ENCODE measurements at places on chromosomes 5 and 9.

GRCh38 chr9:16442622-16443021 is 427.8 kb downstream of the BNC2 start:
- no peak for DNase-seq

DNA sequence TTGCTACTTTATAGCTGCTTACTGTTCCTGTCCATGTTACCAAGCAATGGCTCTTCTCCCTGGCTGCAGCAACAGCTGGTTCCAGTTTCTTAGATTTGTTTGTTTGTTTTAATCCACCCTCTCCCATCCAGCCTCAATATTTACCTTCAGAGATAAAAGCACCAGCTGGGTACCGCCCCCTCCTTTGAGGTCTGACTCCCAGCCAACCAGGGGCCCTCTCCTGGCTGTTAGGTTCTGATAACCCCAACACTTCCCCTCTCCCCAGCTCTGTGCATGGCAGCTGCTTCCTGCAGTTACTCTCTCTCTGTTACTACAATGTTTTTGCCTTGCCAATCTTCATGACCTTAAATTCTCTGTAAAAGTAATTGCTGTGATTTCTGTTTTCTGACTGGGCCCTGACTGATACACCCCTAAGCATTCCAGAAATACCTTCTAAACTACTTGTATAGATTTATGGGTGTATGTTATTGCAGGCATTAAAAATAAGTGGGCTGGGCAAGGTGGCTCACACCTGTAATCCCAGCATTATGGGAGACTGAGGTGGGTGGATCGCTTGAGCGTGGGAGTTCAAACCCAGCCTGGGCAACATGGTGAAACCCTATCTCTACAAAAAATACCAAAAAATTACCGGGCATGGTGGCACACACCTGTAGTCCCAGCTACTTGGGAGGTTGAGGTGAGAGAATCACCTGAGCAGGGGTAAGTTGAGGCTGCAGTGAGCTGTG is 2.6 kb upstream of the GCNT1 start:
- DNase-seq: peak; percentile 92

DNA sequence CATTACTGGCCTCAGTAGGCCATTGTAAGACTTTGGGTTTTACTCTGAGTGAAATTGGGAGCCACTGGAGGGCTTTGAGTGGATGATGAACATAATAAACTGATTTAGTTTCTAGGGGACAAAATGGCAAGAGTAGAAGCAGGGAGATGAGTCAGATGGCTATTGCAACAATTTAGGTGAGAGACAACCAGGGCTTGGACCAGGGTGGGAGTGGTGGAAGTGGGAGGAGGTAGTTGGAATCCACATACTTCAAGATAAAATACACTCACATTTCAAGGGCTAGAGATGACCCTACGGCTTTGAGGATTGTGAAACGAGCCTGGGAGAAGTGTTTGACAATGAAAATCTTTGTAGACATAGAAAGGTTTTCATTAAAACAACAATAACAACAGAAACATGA is 136.3 kb downstream of the ACTBL2 start:
- DNase-seq: no peak

GRCh38 chr5:27594141-27594540 is 555.8 kb upstream of the CDH9 start:
- DNase-seq: peak; percentile 8

- no peak for DNase-seq
These were observed 18.8 kb upstream of the ALDH1B1 start for GRCh38 chr9:38373679-38374078.

- DNase-seq: peak; percentile 94
These were observed 9.6 kb downstream of the PSIP1 start for GRCh38 chr9:15501179-15501578.

DNA sequence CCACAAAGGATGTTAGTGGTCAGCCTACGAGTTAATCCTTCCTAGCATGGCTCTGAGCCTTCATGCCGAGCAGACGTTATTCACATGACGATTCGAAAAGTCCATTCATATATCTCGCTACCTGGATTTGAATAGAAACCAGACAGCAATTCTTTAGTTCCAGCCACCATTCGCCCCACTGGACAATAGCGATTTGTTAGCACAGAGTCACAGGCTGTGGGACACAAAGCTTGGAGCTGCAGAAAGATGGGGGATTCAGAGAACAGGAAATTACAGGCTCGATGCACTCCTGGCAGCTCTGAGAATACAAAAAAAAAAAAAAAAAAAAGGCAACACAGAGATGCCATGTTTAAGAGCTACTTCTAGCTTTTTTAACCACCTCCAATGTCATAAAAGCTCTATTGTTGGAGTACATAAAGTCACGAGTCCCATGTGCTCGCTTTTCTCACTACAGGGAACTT is 110.7 kb downstream of the NR6A1 start:
- DNase-seq: peak; percentile 74

- no peak for DNase-seq
These were observed 19.1 kb downstream of the CAMSAP1 start for GRCh38 chr9:135888126-135888765.

- no peak for DNase-seq
These were observed 168.5 kb upstream of the TARS1 start for GRCh38 chr5:33272288-33272687.

- DNase-seq: no peak
These were observed 10.9 kb downstream of the ZNF622 start for GRCh38 chr5:16454686-16455085.

- no peak for DNase-seq
These were observed 251.2 kb downstream of the CHSY3 start for GRCh38 chr5:130155345-130156011.

DNA sequence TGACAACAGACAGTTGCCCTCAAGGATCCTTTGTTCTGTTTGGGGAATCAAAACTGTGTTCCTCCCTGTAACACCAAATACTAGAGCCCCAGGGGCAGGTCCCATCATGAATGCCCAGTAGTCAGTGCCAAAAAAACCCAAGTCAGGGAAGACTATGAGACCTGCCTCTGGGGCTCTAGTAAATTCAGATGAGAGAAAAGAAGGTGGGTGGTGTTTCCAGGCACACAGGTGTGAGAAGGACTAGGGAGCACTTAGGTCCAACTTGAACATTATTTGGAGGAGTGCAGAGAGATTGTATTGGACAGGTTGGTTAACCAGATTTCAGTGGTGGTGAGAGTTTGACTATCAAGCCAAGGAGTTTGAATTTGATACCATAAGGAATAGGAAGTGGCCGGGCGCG is 52.0 kb downstream of the SLC22A5 start:
- DNase-seq: no peak

DNA sequence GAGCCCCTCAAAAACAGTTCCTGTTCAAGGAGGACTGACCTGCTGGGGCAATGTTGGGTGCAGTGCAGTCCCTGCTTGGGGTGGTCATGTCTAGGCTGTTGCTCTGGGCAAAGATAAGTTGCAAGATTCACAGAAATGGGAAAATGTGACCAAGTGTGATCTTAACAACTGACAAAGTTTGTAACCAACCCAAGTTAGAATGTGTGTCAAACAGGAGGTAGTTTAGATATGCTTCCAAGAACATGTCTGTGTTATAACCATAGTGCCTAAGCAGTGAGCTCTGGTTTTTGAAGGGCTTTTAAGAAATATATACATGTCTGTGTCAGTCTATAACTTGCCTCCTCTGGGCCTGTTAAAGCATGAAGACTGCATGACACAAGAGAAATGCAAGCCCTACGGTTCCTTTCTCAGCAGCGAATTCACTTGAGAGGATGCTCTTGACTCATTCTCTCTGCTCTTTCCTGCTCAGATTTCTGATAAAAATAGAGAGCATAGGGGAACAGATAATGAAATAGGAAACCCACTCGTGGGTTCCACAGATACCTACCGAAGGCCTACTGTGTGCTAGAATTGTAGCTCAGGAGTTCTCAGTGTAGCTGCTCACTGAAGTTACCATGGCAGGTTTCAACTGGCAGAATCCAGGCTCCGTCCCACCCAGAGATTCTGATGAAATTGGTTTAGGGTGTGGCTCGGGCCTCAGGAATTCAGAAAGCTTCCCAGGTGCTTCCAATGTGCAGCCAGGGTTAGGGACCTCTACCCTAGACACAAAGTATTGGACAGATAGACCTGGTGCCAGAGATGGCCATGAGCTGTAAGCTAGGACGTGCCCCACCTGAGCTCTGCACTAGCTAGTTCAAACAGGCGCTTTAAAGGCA is 52.4 kb downstream of the ARHGEF37 start:
- DNase-seq: no peak

DNA sequence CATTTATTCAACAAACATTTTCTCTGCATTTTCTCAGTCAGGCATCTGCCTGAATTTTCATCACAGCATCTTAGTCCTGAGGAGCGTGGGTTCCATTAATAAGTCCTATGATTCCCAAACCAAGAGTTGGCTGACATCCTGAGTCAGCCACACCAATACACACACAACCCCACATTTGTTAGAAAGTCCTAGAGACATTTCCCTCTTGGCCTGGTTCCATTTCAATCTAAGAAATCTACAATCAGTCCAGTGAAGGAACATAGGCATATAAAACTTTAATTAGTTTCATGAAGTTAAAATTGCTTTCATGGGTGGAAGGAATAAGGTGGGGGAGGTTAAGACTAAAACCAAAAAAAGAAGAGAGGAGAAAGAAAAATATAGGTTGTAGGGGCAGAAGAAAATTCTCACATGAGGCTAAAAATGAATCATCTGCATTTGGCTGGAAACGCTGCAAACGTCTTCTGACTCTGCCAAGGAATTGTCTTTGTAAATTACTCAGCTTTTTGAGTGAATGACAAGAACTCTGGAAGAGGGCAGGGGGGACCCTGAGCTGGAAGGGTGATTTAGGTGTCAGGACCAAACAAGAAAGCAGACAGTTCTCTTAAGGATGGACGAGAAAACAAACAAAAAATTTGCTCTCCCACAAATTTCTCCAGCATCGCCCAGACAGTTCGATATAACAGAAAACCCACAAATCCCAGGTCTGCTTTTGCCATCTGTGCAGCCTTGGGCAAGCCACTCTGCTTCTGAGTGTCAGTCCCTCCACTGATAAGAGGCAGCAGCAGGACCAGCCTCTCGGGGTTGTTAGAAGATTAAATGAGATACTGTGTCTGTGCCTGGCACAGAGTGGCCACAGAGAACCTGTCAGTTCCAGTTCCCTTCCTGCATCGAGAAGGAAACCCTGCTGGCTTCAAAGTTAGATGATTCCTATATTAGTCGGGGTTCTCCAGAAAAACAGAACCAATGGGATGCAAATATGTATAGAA is 289.7 kb downstream of the CDK5RAP2 start:
- DNase-seq: no peak

GRCh38 chr9:34559624-34560455 is 29.7 kb downstream of the CNTFR start:
- no peak for DNase-seq

DNA sequence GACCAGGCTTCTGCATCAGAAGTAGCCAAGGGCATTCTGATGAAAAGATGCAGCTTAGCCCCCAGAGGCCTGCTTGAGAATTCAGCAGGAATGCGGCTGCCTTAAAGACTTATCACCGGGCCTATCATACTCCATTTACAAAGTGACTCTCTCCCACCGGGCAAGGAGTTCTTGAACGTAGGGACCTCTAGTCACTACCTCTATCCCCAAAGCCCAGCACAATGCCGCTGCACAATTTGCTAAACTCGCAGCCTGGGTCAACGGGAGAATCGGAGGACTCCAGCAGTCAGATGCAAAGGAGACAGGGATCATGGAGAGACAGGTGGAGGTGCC is 661 bp downstream of the PDCL start:
- no peak for DNase-seq

GRCh38 chr5:136420168-136420898 is 55.0 kb upstream of the TRPC7 start:
- DNase-seq: peak; percentile 56

- DNase-seq: no peak
These were observed 68.0 kb upstream of the C6 start for GRCh38 chr5:41281215-41281810.

- DNase-seq: no peak
These were observed 26.9 kb downstream of the CSNK1G3 start for GRCh38 chr5:123538670-123539459.

DNA sequence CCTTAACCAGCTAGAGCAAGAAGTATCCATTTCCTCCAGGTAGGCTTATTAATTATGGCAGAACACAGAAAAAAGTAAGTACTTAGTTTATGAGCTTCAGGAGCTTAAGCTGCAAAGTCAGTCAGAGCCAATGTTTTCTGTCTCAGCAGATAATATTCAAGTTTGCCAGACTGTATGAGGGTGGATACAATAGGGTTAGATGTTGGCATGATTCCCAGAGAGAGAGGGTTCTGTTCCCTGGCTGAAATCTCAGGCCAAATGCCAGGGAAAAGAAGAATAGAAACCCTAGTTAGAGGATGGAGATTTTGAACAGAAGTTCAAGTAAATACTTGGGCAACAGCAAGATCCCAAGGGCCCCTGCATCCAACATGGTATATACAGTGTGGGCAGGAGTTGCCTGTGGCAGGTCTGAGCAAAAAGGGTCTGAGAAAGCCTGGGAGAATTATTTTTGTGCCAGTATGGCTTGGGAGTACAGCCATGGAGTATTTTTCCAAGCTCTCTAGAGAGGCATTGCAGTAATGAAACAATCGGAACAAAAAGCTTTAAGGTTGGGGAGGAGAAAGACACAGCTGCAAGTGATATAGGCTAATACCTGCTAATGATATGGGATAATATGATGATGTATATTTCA is 31.0 kb upstream of the ISOC1 start:
- no peak for DNase-seq

- DNase-seq: peak; percentile 32
These were observed 30.3 kb downstream of the FGF1 start for GRCh38 chr5:142655339-142656267.

DNA sequence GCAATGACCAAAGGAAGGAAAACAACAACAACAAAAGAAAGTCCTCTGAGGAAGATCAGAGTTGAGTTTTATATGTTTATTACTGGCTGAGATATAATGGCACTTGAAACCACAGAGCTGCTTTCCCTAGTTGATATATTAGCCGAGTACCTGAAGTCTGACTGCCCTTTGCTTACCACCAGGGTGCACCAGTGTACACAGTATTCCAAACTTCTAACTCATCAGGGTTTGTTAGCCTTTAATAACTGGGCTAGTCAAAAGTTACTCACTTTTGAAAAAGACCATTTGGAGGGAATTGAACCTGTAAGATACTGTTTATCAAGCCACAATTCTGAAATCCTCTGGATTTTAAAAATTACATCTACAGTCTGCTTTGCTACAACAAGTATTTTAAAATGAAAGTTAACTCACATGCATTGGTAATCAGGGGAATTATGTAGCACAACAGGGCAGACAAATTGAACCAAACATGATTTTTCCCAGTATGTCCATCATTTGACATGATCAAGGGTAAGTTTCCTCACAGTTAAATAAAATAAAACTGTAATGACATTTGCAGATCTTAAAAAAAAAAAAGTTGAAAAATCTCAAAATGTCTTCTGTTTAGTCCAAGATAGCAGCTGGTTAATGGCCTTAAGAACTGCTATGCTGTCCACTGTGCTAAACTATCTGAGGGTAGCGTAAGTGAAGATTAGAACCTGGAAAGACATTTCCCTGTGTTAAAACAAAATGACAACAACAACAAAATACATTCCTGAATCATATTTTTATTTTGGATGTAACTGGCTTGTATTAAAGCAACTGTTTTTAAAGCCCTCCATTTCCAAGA is 57.3 kb upstream of the C6 start:
- peak; percentile 13 for DNase-seq

DNA sequence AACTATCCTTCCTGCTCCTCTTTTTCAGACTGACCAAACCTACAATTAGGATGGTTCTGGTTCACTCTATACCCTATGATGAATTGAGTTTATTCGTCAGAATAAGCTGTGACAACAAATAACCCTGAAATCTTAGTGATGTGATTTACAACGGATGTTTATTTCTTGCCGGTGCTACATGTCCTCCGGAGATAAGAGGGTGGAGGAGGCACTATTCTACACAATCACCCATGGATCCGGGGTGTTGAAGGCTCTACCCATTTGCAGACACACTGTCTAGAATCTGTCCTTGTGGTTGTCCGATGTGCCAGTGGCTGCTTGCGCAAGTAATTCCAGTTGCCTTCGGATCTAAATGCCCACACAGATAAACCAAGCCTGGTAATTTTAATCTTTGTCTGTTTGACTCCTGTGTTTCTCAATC is 44.7 kb downstream of the CDC14B start:
- no peak for DNase-seq
